ENCODE measurements at places on chromosomes 5 and 9. TPM values are rescaled to one million over a fixed set of nuclear protein-coding genes. Genes with fewer than 3 reads are reported as not detected.

PCDHGB5 gene
- 3.9 TPM for total RNA-seq

KIF24 gene
- total RNA-seq = 3.9 TPM

DNA sequence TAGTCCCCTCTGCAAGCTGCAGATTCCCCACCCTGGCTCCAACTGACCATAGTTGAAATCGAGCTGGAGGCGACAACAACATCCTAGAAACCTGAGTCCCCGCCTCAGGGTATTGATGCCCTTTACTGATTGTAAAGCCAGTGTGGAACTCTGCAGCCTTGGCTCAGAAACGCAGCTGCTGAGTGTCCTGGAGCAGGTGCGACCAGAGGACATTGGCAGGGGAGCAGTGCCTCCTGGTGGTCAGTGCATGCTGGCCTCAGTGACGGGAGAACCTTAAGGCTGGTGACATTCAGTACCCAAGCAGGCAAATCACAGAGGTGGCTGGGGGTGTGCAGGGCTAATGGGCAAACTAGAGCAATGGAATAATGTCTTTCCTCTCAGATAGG, 20.4 kb upstream of the ZNF354B start:
- no peaks in the 10 kb centered on the region for H3K4me1 ChIP-seq
- no peak overlapping the region for H3K4me3 ChIP-seq
- no peak overlapping the region for H3K27ac ChIP-seq
- H3K36me3 ChIP-seq = no peaks in the 10 kb centered on the region
- no peaks in the 10 kb centered on the region for H3K27me3 ChIP-seq

DNA sequence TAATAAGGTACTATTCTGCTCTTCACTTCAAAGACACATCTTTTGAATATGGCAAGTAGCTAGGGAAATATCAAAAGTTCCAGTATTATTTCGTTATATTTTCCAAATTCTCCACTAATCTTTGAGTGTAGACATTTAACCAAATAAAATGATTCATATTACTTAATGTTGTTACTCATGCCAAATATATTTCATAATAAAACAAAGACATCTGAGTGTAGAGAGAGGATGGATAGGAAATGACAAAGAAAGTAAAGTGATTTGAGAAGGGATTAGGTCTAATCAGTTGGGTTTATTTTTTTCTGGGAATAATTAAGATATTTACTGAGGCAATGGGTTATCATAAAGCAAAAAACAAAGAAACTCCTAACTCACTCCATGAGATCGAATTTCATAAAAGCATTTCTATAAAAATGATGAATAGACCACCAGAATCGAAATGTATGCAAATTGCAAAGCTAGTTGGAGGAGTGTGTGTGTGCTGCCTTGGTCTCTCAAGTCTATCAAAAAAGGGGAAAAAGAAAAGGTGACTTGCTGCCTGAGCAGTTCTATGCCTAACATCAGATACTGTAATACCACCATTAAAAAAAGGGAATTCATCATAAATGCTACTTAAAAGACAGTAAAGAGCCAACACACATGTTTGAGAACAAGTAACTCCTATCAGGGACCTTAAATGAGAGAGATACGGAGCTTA, 255.5 kb downstream of the PDE4D start:
- no peak for DNase-seq
- H3K4me1 ChIP-seq = peaks cover 36% of the 10 kb centered on the region
- H3K27ac ChIP-seq = peak overlapping the region; percentile 65
- no peaks in the 10 kb centered on the region for H3K27me3 ChIP-seq
- peaks cover 47% of the 10 kb centered on the region for H3K36me3 ChIP-seq

- H3K4me3 ChIP-seq = no peak overlapping the region
- peaks cover 23% of the 10 kb centered on the region for H3K4me1 ChIP-seq
- H3K27me3 ChIP-seq = no peaks in the 10 kb centered on the region
- peaks cover 4% of the 10 kb centered on the region for H3K36me3 ChIP-seq
- no peak for DNase-seq
- no peak overlapping the region for H3K27ac ChIP-seq
These were observed 98.4 kb downstream of the MED27 start for GRCh38 chr9:131981116-131981776.

DNA sequence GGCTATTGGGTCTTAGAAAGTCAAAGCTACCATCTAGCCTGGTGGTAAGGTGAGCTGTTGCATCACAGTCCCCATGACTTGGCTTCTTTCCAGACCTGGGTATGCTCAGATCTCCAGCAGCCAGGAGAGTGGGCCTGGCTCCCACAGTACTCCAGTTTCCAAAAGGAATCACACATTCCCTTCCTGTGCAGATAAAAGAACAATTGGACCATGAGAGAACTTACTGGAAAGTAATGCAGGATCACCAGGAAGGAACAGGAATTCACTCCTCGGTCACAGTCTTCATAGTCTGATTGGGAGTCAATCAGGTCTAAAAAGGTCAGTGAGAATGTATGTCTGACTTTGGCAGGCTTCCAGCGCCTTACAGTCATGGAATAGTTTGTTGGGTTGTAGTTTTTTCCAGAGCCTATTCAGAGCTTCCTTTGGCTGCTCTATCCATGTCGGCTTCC, 47.8 kb upstream of the CD180 start:
- H3K4me1 ChIP-seq = peaks cover 32% of the 10 kb centered on the region
- no peak for DNase-seq
- H3K27me3 ChIP-seq = no peaks in the 10 kb centered on the region
- no peak overlapping the region for H3K27ac ChIP-seq

DNA sequence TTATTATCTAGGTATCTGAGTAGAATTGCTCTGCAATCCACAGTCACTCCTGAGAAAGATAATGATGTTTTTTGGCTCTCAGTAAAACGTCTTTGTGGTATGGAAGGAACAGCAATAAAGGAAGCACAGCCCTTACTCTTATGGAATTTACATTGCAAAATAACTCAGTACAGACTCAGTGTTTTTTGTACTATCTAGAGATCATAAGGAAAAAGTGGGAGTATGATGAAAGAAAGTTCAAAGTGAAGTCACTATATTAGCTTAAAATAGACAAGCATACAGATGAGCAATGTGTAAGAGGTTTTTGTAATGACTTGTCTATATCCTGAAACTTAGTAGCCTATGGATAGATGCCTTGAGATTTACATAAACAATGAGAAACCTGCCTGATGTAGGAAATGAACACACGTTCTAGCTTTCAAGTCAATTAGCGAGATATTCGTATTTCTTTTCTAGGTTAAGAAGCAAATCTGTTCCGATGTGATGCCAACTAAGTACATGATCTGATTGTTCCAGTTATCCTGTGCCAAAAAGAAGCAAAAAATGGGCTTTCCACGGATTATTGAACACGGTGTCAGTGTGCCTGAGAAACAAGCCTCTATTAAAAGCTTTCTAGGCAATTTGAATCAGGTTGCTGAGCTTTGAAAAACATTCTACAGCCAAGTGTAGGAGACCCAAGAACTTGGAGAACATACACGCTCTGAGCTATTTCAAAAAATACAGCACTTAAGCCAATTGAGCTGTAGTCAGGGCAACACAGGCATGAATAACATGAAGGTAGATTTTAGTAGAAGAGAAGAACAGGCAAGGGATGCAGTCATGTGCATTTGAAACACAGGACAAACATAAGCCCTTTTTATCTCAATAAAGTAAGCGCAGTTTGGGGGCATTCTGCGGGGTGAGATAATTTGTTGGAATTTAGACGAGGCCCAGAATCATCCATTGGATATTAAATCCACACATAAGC, 86.3 kb upstream of the TAF11L2 start:
- peak overlapping the region; percentile 40 for H3K27ac ChIP-seq
- DNase-seq = no peak
- no peak overlapping the region for H3K4me3 ChIP-seq
- peaks cover 28% of the 10 kb centered on the region for H3K4me1 ChIP-seq

GRCh38 chr5:119353686-119354366, 2.0 kb upstream of the TNFAIP8 start:
- H3K27ac ChIP-seq = peak overlapping the region; percentile 18
- H3K36me3 ChIP-seq = no peaks in the 10 kb centered on the region
- DNase-seq = no peak
- H3K4me1 ChIP-seq = peaks cover 50% of the 10 kb centered on the region
- H3K4me3 ChIP-seq = no peak overlapping the region
- H3K27me3 ChIP-seq = no peaks in the 10 kb centered on the region

DNA sequence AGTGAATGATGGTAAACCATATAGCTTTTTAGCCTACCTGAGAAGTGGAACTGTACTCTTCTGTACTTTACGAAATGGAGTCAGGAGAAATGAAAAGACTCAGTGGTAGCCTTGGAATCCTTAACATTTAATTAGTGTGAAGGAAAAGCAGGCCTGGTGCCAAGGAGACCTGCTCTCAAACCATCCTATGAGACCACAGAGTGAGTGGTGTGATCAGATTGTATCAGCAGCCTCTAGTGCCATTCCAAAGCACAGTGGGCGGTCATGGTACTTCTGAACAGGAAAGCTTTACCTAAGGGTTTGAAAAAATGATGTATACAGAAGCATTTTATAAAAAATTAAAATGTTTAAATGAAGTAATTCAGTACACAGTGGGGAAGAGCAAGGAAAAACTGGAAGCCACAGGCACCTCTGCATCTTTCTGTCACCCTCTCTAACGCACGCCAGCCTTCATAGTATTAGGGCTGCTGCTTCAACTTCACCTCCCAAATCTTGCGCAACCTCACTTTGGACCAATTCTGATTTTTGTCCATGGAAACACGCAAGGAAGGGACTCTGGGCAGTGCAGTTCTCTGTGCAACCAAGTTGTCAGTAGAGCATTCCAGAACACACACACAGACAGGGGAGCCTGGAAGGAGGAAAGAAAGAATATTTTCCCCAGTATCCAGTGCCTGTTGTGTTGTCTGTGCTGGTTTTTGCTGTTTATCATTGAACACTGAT, 203.7 kb downstream of the SH3GL2 start:
- H3K4me1 ChIP-seq = no peaks in the 10 kb centered on the region
- H3K4me3 ChIP-seq = no peak overlapping the region
- H3K36me3 ChIP-seq = no peaks in the 10 kb centered on the region

GRCh38 chr9:116442528-116442927, 244.6 kb upstream of the TRIM32 start:
- no peaks in the 10 kb centered on the region for H3K27me3 ChIP-seq
- H3K4me3 ChIP-seq = no peak overlapping the region
- peaks cover under 1% of the 10 kb centered on the region for H3K4me1 ChIP-seq

IL4 gene
- not detected for total RNA-seq
